ENCODE measurements at places on chromosomes 4 and X.

DNA sequence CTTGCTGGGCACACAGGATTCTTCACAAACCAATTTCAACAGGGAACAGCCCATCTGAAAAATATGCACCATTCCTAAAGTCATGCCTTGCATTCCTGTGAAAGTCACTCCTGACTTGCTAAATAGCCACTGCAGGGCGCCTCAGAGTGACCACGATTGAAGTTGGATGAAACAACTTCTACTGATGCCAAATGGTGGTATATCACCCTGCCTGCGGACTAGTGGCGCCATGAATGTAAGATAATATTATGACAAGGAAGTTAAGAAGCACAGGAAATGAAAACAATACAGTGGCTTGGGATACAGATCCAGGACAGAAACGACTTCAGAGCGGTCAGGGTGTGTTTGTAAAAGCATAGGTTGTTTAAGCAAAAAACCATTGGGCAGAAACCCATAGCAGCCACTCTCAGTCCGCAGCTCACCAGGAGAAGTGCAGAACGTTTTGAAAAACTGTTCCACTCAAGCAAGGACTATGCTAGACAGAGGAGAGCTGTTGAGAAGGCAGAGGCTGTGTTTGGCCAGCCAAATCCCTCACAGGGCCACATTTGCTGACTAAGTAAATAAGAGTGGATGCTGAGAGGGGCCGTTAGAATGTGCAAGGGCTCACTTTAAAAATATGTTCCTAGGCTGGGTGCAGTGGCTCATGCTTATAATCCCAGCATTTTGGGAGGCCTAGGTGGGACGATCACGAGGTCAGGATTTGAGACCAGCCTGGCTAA lies 250.4 kb downstream of the PTTG2 start:
- no peak for DNase-seq

DNA sequence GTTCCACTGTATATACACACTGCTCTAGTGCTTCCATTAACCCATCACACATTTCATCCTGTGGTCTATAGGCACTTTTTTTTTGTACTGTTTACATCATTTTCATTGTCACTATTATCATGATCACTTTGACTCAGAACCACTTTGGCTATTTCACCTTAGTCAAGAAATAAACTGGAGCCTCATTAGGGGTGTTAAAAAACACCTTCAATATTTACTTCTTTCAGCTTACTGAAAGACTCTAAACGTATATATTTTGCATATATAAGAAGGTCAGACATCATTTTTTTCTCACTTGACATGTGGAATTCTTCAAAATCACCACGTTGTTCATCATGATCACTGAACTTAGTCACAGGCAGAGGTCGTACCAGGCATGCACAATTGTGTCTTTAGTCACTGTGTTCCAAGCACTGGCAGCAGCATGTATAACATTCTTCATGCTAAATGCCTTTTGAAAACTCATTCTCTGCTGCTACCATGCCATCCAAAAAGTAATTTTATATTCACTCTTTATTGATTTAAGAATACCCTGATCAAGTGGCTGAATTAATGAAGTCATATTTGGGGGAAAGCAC lies 229.2 kb upstream of the ARSJ start:
- DNase-seq, result no peak

- no peak for DNase-seq
Observed at GRCh38 chr4:26105815-26106699, 192.0 kb downstream of the SMIM20 start.

- DNase-seq, result no peak
Observed at GRCh38 chrX:85941275-85941674, 106.1 kb downstream of the CHM start.

DNA sequence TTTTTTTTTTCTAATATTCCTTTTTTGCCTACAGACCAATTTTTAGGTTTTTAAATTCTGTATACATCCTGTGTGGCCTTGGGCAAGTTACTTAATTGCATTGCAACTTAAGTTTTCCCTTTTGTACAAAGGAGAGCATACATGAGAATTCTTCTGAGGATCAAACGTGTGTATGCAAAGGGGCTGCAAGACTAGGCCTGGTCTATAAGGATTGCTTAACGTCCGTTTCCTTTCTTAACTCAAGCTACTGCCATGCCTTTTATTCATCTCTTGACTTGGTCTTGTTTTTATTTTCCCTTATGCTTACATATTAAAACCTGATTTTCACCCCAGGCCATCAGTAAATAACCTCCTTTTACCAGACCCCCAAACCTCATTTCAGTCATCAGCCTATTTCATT lies 13.6 kb downstream of the RBPJ start:
- no peak for DNase-seq

DNA sequence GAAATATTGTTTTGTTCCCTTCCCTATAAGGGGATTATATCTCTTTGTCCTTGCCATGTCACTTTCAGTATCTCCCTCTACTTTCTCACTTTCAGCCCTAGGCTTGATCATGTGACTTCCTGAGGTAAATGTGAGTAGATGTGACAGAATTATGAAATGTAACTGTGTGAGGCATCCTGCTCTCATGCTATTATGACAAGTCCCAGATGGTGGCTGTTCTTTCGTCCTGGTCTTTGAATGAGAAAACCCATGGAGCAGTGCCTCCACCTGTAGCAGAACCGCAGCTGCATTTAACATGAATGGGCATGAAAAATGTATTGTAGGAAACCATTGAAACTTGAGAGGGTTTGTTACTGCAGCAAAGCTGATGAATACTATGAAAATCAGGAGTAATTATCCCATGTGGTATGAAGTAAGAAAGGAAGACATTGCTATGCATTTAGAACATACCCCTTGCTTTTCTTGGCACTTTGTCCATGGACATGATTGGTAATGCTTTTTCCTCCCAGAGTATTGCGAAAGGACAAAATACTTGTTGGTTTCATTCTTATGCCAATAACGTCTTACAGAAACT lies 202.2 kb upstream of the GPRIN3 start:
- DNase-seq, result no peak

GRCh38 chr4:55820279-55820678 lies 689 bp downstream of the EXOC1L start:
- DNase-seq, result no peak

GRCh38 chr4:145230726-145231125 lies 50.3 kb upstream of the OTUD4 start:
- DNase-seq, result no peak

DNA sequence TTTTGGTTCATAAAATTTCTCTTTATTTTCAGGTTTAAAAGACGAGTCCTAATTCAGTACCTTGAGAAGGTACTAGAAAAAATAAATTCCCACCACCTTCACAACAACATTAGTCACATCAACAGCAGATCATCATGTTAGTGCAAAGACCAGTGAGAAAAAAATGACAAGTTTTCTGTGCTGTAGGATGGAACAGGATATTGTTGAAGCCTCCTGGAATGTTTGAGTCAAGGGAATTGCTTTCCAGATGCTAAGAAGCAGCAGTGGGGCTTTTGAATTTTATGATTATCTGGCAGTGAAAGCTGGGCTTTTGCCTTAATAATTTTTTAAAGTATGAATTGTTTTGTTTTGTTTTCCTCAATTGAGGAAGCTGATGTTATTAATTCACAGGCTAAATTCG lies 61.0 kb downstream of the INTS6L start:
- DNase-seq, result no peak

- no peak for DNase-seq
Observed at GRCh38 chr4:121574618-121575017, 122.2 kb downstream of the ANXA5 start.

GRCh38 chr4:173262375-173262774 lies 71.8 kb downstream of the HMGB2 start:
- DNase-seq, result no peak

DNA sequence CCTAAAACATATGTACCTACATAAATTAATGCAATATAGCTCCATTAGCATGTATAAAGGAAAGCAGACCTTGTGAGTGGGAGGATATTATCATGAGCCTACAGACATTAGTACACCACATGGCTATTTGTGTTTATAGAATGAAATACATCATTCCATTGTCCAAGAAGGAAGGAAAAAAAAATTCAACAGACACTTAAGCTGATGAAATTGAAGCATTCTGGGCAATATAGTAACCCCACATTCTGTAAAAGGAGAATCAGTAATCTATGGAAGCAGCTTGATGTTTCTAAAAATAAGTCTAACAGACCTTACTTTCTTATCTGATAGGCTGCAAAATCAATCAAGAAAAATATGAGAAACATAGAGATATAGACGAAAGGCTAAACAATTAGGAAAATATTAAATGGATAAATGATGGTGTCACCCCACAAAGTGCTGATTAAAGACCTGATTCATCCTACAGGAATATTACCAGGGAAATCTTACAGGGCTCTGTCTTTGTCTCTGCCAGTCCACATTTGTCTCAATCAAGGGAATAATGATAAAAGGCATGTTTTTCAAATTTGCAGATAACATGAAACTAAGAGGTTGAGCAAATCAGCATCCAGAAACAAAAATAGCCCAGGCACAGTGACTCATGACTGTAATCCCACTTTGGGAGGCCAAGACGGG lies 76.8 kb downstream of the COMMD8 start:
- DNase-seq, result no peak

DNA sequence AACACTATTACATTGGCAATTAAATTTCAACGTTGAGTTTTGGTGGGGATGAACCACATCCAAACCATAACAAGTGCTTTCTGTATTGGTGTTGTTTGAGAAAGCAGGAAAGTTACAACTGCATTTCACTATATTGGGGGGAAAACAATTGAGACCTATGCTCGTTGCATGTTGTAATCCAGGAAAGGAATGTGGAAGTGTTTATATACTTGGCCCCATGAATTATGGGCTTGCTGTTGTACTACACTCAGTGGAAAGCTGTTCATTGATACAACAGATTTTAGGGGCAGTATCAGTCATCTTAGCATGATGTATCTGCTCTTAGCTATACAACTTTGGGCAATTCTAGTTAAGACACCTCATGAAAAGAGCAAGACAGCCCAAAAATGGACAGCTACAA lies 52.4 kb downstream of the KLHL5 start:
- no peak for DNase-seq

DNA sequence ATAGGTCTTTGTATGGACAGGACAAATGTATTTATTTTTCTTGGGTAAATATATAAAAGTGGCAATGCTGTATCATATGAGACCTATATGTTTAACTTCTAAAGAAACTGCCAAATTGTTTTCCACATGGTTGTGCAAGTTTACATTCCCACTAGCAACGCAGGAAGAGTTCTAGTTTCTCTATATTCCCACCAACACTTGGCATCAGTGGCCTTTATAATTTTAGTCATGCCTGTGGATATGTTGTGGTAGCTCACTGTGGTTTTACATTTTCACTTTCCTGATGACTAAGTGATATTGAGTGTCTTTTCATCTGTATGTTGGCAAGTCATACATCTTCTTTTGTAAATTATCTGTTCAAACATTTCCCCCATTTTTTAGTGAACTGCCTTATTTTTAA lies 126.0 kb downstream of the EMCN start:
- DNase-seq, result no peak

GRCh38 chr4:121693886-121694285 lies 2.9 kb downstream of the ANXA5 start:
- DNase-seq, result no peak

GRCh38 chr4:41110050-41110449 lies 104.3 kb downstream of the APBB2 start:
- DNase-seq, result no peak

DNA sequence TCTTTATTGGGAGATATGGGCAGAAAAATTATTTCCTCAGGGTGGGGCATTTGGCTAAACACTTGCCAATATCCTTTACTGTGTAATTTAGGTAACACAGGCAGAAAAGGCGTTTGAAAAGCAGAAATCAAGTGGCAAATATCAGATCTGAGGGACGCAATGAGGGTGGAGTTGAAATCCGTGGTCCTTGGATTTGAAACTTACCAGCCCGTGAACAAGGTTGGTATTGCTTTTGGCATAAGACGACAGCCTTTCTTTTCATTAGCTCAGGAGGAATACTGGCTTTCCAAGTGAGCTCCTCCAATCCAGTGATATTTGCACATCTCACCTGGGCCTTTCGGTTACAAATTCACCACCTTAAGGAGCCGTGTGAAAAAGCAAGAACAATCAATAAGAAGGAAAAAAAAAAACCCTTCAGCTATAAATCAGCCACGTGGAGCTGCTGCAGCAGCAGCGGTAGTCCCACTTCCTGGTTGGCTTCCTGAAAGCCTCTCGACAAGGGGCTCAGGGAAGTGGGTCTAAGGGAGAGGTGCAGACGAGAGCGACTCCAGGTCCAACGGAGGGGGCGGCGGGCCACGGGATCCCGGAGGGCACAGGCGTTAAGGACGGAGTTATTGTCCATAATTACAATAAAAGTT lies 734 bp upstream of the GALNT7 start:
- peak; percentile 28 for DNase-seq

GRCh38 chr4:183297675-183298074 lies 22.4 kb downstream of the CLDN22 start:
- DNase-seq, result no peak

- no peak for DNase-seq
Observed at GRCh38 chr4:87499403-87500091, 29.6 kb downstream of the SPARCL1 start.

DNA sequence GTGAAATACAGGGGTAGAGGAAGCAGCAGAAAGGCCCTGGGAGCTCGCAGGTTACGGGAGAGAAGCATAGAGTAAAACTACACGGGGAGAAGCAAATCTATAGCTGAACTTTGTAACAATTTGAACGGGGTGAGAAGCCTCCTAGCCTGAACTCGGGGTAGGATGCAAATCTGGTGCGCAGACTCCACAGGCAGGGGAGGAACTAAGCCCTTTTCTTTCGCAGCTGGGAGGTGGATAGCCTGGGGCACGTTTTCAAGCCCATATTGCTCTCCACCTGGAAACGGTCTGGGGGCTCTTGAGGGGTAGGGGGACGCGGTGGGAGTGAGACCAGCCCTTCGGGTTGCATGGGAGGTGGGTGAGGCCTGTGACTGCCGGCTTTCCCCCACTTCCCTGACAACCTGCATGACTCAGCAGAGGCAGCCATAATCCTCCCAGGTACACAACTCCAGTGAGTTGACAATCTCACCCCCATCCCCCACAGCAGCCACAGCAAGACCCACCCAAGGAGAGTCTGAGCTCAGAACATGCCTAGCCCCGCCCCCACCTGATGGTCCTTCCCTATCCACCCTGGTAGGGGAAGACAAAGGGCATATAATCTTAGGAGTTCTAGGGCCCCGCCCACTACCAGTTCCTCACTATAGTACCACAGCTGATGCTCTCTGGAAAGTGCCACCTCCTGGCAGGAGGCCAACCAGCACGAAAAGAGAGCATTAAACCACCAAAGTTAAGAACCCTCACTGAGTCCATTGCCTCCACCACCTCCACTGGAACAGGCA lies 29.9 kb downstream of the SOWAHB start:
- peak; percentile 37 for DNase-seq

- peak; percentile 16 for DNase-seq
Observed at GRCh38 chrX:48956728-48957414, 536 bp downstream of the OTUD5 start.
